NCI-H2227 treated with DMSO at 0.1 percent for 48 hours (cell line): ENCODE measurements at places on chromosomes 12 and 14.

DNA sequence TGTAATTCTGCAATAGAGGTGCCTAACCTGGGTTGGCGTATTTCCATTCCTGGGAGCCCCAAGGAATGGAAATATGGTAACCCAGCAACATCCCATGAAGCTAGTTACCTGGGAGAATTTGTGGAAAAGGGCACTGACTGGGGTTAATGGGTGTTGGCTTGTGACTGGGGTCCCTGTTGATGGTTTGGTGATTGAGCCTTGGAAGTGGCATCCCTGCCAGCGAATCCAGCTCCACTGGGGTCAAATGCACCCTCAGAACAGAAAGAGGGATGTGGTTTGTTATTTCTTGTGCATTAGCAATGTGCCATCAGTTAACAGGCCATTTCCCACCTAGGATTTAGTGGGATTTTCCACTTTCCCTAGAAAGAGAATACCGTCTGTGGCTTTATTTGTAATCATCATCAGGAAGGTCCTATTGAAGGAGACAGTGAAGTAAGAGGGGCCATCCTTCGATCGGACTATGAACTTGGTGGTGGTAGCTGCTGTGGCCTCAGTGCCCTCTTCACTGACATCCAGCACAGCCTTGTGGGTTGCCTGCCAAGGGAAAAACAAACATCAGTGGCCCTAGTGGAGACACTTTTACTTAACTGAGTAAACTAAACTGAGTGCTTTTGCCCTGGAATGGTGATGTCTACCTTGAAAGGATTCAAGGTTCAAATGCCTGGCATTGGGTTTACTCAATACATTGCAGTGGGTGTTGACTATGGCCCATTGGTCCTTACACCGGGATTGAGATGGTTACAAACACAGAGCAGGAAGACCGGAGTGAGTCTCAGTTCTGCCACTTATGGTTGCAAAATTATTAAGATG, 10.4 kb upstream of the SERPINA11 start:
- DNase-seq = no peak

DNA sequence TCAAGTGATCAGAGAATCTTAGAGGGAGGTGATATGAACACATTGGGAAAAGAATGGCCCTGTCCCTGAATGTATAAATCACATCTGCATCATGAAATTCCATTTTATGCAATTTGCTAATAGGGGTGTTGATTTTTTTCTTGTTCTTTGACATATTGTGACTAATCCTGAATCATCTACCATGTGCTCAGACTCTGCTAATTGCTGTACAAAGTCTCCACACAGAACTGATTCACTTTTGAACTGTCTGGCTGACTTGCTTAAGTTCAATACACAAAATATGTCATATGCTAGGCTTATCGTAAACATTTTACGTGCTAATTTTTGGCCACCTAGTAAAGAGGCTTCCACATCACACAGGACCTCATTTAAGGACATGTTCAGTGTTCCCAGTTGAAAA, 2.6 kb downstream of the TMEM132D start:
- no peak for DNase-seq

DNA sequence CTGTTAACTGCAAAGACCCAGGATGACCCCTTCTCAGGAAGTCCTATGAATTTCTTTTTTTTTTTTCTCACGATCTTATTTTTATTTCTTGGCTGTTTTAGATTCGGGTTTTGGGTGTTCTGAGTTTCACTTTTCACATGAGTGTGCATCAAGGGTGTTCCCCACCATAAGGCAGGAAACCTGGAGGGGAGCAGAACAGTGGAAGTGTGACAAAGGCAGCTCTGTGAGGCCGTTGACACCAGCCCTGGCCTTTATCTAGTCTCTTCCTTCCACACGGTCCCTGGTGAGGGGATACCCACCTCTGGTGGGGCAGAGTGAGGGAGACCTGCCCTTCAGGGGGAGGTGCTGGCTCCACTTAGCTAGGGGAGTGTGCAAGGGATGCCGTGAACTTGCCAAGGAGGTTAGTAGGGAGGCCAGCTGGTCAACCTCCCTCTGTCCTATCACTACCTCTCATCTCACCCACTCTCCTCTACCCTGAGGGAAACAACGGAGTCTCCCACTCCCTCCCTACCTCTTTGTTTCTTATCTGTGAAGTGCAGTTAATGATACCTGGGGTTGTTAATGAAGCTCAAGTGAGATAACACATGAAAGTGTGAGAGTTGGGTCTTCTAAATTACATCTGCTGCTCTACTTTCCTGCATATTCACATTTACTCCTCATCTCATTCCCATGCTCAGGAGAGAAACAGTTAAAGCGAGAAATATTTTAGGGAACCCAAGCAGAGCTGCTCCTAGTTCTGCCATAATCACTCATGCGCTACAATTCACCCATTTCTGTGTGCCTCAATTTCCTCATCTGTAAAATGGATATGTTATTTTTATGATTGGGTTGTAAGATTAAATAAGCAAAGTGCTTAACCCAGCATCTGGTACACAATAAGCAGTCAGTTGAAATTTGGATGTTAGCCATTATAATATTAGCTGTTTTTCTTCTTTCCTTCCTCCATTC, 4.4 kb upstream of the GALNT6 start:
- no peak for DNase-seq

GRCh38 chr12:112107306-112108201, 1.0 kb downstream of the NAA25 start:
- DNase-seq = no peak

DNA sequence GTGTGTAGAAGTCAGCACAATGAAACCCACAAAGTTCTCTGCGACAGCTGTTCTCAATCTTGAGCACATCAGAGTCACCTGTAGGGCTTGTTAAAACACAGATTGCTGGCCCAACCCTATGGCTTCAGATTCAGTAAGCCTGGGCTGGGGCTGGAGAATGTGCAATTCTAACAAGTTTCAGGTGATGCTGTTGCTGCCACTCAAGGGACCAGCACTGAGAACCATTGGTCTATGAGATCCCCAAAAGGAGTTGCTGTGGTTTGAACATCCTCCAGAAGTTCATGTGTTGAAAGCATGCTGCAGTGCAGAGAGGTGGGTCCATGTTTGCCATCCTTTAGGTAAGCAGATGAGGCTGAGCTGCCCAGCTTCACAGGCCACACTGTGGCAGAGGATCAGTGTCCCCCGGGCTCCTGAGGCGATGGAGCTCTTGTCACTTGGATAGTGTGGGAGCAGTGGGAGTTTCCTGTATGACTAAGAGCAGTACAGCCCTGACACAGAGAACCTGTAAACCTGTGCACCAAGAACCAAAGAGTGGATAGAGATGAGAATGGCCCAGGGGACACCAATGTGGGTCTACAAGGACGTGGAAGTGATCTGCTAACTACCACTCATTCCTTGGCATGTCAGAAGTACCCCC, 8.0 kb upstream of the RTRAF start:
- DNase-seq = no peak

DNA sequence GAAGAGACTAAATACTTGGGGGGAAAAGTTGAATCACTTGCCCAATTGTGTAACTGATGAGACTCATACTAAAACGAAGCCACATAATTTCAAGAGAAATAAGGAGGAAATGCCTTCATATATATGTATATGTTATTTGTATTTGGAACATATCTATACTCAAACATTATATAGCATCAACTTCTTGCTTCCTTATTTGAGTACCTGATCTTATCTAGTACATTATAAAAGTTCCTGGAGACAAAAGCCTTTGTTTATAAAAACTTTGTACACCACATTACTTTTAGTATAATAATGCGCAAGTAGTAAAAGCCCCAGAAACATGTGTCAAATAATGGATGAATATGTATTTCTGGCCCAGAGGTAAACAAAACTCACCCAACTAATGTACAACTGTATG, 92.0 kb downstream of the SLC2A13 start:
- DNase-seq = no peak

DNA sequence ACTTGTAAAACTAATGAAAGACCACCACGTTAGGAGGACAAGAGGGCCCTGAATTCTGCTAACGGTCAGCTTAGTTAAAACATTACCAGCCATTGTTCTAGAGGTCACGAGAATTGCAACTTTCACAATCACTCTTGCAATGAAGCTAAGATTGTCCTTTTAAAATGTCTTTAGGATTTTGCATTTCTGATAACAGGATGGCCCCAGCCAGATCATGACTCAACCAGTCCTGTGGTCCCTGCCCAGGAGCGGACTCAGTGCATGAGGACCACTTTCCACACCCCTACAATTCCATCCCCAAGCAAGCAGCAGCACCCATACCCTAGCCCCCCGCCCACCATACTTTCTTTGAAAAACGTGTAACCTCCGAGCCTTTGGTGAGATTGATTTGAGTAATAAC, 28.7 kb downstream of the HSP90AA1 start:
- no peak for DNase-seq

GRCh38 chr14:102164965-102165364, 25.3 kb downstream of the WDR20 start:
- no peak for DNase-seq

- DNase-seq = no peak
These were observed 2.2 kb downstream of the OTX2 start for GRCh38 chr14:56808110-56808382.

DNA sequence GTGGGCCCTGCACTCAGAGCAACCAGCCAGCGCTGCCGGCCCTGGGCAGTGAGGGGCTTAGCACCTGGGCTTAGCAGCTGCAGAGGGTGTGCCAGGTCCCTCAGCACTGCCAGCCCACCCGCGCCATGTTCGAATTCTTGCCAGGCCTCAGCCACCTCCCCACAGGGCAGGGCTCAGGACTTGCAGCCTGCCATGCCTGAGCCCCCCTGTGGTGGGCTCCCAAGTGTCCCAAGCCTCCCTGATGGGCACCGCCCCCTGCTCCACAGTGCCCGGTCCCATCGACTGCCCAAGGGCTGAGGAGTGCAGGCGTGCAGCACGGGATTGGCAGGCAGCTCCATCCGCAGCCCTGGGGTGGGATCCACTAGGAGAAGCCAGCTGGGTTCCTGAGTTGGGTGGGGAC, 98.0 kb upstream of the NID2 start:
- no peak for DNase-seq

GRCh38 chr14:53432378-53432802, 279.3 kb upstream of the DDHD1 start:
- no peak for DNase-seq

GRCh38 chr12:122028905-122029560, 7.3 kb downstream of the BCL7A start:
- DNase-seq = no peak

DNA sequence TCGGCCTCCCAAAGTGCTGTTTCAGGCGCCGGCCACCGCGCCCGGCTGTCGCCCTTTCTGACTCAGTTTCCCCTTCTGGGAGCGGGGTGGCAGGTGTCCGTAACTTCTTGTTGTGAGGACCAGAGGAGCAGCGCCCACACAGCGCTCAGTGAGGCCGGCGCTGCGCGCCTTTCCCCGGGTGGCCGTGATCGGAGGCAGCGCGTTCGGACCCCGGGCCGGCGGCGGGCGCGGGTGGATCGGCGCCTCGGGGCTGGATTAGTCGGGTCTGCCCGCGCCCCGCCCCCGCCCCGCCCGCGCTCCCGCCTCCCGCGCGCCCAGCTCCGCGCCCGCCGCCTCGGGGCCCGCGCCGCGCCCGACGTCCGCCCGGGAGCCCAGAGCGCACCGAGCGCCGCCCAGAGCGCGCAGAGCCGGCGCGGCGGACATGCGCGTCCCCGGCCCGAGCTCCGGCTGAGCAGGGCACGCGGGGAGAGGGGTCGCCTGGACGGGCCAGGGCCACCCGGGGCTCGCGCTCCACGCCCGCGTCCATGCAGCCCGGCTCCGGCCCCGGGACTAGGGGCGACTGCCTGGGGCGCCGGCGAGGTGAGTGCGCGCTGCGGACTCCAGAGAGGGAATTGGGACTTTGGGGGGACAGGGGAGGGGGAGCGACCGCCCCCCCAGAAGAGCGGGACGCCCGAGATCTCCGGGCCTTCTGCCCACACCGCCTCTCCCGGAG, 50.6 kb downstream of the LRCOL1 start:
- DNase-seq = peak; percentile 20

GRCh38 chr14:44265246-44265645, 241.8 kb downstream of the FSCB start:
- no peak for DNase-seq

- DNase-seq = no peak
These were observed 258.9 kb upstream of the LRIG3 start for GRCh38 chr12:59179231-59179630.

GRCh38 chr12:42382013-42382696, 56.2 kb downstream of the PPHLN1 start:
- no peak for DNase-seq
